ENCODE measurements at places on chromosomes 4 and X. TPM values are rescaled to one million over a fixed set of nuclear protein-coding genes. Genes with fewer than 3 reads are reported as not detected.

Gene TEX13B
- total RNA-seq: 3.4 TPM

DNA sequence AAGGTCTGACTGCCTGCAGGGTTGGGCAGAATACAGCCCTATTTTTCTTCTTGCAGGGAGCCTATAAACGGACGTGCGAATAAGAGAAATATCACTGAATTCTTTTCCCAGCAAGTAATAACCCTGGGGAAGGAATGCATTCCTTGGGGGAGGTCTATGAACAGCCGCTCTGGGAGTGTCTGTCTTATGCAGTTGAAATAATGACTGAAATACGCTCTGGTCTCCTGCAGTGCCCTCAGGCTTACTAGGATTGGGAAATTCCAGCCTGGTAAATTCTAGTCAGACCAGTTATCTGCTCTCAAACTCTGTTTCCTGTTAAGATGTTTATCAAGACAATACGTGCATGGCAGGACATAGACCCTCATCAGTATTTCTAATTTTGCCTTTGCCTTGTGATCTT, 72.1 kb upstream of the FAM241A start:
- DNase-seq: peak; percentile 19

- DNase-seq: no peak
Observed at GRCh38 chr4:76009311-76009710, 2.0 kb upstream of the CXCL9 start.

DNA sequence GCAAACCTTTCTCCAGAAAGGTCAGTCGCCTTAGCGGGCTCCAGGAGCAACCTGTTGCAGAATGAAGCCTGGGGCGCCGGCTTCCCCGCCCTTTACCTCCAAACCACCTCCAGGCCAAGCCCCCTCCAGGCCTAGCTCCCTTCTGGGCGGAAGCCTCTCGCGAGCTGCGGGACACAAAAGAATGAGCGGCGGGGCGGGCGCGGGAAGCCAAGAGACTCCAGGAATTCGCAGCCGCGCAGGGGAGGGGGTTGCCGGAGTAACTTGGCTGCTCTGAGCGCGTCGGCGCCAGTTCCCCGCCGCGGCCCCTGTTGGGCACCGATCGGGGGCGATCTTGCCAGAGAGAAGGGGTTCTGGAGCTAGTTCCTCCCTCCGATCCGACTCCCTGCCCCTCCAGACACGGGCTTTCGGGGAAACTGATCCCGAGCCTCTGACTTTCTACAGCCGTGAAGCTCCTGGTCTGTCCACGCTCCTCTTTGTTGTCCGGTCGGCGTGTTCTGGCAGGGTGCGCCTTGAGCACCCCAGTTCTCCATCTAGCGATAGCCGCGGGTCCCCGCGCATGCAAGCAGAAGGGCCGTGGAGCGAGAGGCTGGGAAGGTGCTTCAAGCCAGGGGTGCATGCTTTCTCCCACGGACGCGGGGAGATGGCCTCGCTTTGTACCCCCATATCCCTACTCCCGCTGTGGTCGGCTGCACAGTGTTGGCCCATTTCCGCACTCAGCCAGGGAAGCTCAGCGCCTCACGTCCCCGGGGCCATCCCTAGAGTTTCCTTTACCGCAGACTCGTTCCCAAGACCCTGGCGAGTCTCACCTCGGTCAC, 1.2 kb downstream of the PROM1 start:
- peak; percentile 93 for DNase-seq

DNA sequence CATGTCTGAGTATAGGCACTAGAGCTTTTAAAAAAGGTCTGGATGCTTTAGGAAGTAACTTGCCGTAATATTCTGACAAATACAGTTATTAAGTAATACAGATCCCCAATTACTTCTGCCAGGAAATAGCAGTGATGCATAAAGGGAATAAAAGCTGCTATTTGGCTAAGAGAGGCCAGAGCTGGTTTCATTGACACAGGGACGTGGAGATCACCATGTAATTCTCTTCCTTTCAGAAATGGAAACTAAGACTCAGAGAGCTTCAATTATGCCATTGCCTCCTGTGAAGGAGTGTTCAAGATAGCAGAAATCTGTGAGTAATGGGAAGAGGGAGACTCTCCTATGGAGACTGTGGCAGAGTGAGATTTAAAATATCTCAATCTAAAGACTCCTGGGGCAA, 238.1 kb downstream of the SLITRK2 start:
- DNase-seq: no peak

DNA sequence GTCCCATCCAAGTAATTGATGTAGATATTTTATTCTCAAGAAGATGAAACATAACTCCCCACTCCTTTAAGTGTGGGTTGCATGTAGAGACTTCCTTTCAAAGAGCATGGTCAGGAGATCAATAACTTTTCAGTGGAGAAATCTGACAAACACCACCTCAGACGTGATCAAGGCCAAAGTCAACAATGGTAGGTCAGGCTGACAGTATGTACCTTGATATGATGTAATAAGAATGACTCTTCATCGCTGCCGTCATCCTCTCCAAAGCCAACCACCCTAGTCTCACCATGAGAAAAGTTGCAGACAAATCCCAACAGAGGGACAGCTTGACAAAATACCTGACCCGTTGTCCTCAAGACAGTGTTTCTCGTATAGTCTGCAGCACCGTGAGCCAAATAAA, 67.3 kb upstream of the DHRSX start:
- no peak for DNase-seq

- DNase-seq: no peak
Observed at GRCh38 chr4:44871133-44871532, 144.8 kb upstream of the GNPDA2 start.

Measured in WTC11 (cell line).